Sigmoid colon (tissue), 7 donors: ENCODE measurements at places on chromosomes 1 and 21. TPM values are rescaled to one million over a fixed set of nuclear protein-coding genes. Genes with fewer than 3 reads are reported as not detected.

- H3K4me3 ChIP-seq: no peak overlapping the region
- no peak overlapping the region for H3K27ac ChIP-seq
- peaks cover 38% of the 10 kb centered on the region for H3K36me3 ChIP-seq
These were observed 75.8 kb upstream of the GNG4 start for GRCh38 chr1:235725434-235725833.

DNA sequence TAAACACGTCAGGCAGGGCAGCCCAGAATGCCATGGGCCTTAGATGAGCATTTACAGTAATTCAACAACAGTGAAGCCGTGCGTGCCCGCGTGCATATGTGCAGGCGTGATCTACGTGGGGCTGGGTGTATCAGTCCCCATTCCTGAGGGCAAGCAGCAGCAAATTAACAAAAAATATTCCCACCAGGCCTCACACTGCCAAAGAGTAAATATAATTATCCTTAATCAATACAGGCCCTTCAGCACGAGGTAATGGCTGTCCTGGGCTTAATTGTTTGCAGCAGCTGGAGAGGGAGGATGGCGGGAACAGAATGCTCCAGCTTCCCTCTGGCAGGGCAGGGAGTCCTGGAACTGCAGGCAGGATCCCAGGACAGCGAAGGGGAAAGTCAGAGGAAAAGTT lies 91.8 kb downstream of the DDX20 start:
- H3K4me3 ChIP-seq: no peak overlapping the region
- no peak for DNase-seq
- H3K27ac ChIP-seq: no peak overlapping the region
- peaks cover 6% of the 10 kb centered on the region for H3K4me1 ChIP-seq
- no peaks in the 10 kb centered on the region for H3K36me3 ChIP-seq

DNA sequence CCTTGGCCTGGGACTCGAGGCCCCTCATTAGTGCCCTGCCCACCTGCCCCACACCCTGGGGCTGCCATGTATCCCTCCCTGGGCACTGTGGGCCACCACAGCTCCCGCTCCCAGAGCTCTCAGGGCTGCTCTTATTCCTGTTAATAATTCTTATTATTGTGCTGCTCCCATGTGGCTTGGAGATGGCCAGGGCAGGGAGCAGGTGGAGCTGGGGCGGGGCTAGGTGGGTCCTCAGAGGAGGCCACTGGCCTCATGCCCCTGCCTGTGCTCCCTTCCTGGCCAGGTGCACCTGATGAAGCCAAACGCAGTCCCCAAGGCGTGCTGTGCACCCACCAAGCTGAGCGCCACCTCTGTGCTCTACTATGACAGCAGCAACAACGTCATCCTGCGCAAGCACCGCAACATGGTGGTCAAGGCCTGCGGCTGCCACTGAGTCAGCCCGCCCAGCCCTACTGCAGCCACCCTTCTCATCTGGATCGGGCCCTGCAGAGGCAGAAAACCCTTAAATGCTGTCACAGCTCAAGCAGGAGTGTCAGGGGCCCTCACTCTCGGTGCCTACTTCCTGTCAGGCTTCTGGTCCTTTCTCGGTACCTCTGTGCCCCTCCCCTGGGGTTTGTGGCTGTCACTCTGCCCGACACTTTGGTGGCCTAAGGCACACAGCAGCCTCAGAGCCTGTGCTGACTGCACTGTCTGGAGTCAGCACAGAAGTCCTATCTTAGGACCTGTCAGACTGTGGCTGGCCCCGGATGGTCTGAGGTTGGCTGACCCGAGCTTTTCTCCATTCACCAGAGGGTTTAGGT lies 34.1 kb downstream of the BMP8A start:
- H3K27ac ChIP-seq: no peak overlapping the region
- H3K27me3 ChIP-seq: no peaks in the 10 kb centered on the region
- H3K4me1 ChIP-seq: no peaks in the 10 kb centered on the region
- DNase-seq: no peak

DNA sequence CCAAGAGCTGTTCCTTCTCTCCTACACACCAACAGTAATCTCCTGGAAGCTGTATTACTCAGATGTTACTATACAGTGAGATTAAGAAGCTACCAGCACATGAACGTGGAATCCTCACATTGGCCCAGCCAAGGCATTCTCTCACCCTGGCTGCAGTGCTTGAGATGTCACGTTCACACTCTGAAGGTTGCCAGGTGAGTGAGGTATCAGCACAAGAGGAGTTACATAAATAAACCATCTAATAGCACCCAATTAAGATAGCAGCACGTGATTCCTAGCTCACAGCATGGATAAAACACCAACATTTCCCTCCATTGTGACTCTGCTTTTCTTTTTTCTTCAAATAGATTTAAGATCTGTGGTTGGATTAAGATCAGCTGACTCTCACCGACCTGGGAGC lies 182.8 kb downstream of the PLPP3 start:
- no peaks in the 10 kb centered on the region for H3K27me3 ChIP-seq
- no peaks in the 10 kb centered on the region for H3K36me3 ChIP-seq
- H3K4me1 ChIP-seq: no peaks in the 10 kb centered on the region
- no peak overlapping the region for H3K27ac ChIP-seq
- H3K4me3 ChIP-seq: no peak overlapping the region

DNA sequence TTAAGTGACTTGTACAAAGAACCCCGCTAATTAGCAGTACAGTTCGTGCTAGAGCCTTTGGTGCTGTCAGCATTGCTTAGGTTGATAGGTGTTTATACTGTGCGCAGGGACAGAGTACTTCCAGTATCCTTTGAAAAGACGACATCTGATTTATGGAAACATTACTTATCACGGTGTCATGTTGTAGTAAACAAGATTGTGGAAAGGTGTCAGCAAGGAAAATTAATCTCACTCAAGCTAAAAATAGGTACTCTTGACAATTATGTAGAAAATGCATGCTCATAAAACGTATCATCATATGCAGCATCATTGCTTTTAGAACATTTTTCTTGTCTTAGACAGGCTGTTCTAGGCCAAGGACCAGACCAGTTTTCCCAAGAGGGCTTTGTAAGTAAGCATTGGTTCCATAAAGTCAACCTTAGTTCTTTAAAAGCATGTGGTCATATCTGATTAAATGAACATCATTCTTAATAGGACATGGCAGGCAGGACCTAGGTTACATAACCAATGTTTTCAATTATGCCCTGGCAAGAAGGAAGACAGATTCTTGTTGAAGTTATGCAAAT lies 33.0 kb downstream of the SH3BGR start:
- DNase-seq: no peak
- H3K36me3 ChIP-seq: no peaks in the 10 kb centered on the region
- H3K4me3 ChIP-seq: no peak overlapping the region
- H3K27ac ChIP-seq: peak overlapping the region; percentile 51
- no peaks in the 10 kb centered on the region for H3K27me3 ChIP-seq
- H3K4me1 ChIP-seq: no peaks in the 10 kb centered on the region

DNA sequence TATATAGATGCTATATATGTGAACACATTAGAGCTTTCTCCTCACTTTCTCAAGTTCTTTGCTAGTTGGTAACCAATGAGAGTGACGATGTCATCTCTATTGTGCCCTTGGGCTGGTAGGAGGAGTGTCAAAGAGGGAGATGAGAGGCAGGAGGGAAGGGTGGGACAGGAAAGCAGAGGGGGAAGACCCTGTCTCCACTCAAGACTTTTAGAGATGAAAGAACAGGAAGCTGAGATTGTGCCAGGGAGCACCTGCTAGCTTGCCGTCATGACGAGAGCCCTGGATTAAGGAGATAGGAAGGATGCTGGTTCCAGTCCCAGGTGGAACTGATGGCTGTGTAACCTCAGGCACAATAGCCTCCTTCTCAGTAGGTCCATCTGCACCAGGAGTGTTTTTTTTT lies 16.7 kb downstream of the CNR2 start:
- no peaks in the 10 kb centered on the region for H3K36me3 ChIP-seq
- H3K27me3 ChIP-seq: no peaks in the 10 kb centered on the region
- H3K27ac ChIP-seq: no peak overlapping the region
- no peak for DNase-seq
- no peak overlapping the region for H3K4me3 ChIP-seq

DNA sequence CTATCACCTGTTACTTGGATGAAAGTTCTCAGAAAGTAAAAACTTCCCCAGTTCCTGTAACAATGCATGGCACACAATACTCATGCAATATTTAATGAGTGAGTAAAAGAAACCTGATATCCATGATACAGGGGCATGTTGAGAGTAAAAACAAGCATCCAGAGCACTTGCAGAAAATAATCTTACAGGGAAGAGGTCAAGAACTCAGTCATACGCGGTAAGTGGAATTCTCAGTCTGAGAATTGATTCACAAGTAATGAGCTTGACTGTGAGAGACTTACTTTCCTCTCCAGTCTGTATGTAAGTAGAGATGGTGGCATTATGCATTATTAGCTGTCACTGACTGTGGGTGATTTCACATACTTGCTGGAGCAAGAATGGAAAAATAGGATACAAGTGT lies 976.9 kb downstream of the BRINP3 start:
- H3K27ac ChIP-seq: no peak overlapping the region
- DNase-seq: no peak
- no peaks in the 10 kb centered on the region for H3K36me3 ChIP-seq
- no peaks in the 10 kb centered on the region for H3K27me3 ChIP-seq
- H3K4me3 ChIP-seq: no peak overlapping the region

- DNase-seq: no peak
- H3K36me3 ChIP-seq: no peaks in the 10 kb centered on the region
- H3K4me3 ChIP-seq: no peak overlapping the region
- H3K27ac ChIP-seq: peak overlapping the region; percentile 73
These were observed 17.9 kb downstream of the SFT2D2 start for GRCh38 chr1:168243636-168244212.

The UBIAD1 gene
- 11.9 TPM for polyA plus RNA-seq

The C1orf115 gene
- polyA plus RNA-seq: 197 TPM

The TMPRSS15 gene
- not detected for polyA plus RNA-seq

The CNKSR1 gene
- polyA plus RNA-seq: 16.0 TPM

The DENND2C gene
- 0.60 TPM for polyA plus RNA-seq

The GCSAML gene
- polyA plus RNA-seq: not detected

The C1QB gene
- 145 TPM for polyA plus RNA-seq
